NCI-H82 (cell line): ENCODE measurements at places on chromosomes 2 and 18.
A peak's percentile ranks its signal among the peaks of the same experiment; 100 is the strongest.

DNA sequence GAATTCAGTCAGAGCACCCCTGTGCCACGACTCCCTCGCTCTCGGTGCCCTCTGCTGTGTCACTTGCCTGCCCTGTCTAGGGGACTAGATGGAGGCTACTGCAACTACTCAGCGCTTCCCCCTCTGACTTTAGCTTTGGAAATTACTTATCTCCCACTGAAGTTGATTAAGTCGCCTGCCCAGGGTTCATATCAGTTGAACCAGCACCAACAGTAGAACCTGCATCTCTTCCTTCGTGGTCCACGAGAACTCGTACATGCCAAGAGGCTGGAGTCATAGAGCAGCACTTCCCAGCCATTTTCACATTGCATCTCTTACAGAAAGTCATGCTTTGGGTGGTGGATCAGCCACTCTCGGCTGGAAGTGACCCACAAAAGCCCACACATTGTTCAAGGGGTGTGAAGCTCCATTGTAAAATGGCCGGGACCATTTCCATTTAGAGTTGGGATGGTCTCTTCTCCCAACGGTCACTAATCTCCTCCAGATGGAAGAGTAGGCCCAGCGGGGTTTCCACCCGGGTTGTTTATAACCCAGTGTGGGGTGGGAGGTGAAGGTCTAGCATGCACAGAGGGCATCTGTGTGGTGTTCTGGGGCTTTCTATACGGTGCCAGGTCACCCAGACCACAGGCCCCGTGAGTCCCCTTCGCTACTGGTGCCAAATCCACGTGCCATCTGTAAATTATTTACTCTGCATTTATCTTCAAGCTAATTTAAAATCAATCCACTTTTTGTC is 38.0 kb downstream of the STEAP3 start:
- DNase-seq, result no peak

- no peak for DNase-seq
These were observed 8.6 kb upstream of the CNDP1 start for GRCh38 chr18:74525741-74526140.

GRCh38 chr2:191010887-191011885 is 2.8 kb downstream of the STAT1 start:
- DNase-seq, result no peak

GRCh38 chr18:10010611-10011015 is 96.8 kb downstream of the VAPA start:
- DNase-seq, result peak; percentile 95

DNA sequence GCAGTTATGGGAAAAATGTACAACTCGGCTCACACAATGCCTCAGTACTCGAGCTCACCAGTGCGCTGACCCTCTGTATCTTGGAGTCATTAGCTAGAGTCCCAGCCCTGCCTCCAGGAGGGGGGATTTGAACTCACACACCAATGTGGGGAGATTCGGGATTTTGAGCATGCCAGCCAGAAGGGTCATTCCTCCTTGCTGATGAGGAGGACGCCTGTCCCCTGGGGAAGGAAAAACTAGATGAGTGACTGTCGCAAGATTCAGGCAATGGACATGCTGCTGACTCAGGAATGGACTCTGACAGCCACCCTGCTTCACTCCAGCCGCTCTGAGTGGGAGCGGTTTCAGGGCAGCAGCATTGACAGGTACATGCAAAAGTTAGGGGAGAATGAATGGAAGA is 20.6 kb downstream of the FIGN start:
- DNase-seq, result peak; percentile 22

DNA sequence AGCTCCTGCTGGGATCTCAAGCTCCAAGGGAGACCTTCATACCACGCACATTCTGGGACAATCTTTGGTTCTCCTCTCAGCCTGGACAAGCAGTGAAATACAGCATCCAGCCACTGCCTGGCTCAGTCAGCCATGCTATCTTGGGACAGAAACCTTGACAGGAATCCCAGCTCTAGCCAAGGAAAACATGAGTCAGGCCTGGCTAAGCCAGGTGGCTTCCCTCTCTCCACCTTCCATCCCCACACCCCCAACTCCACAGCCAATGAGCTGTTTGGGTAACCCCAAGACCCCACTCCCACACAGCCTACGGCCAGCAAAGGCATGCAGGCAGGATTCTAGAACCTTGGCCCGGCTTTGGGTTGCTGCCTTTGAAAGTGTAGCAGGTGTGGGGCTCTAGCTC is 64.9 kb downstream of the MCFD2 start:
- DNase-seq, result no peak

DNA sequence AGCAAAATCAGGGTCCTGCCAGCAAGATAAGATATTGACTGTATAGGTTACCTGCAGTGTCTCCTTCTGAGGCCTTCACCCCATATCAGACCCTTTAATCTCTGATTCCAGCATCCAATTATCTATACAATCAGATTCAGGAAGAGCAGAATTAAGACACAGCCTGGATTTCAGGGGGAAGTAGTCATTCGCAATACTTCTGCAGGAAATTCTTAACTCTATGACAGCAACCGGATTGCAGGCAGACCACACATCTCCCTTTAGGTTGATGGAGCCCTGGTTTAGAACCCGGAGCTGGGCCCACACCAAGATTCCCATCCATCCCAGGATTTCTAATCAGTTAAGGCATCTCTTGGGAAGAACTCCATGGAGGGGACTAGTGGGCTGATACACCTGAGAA is 9.5 kb downstream of the ARL4C start:
- DNase-seq, result no peak

DNA sequence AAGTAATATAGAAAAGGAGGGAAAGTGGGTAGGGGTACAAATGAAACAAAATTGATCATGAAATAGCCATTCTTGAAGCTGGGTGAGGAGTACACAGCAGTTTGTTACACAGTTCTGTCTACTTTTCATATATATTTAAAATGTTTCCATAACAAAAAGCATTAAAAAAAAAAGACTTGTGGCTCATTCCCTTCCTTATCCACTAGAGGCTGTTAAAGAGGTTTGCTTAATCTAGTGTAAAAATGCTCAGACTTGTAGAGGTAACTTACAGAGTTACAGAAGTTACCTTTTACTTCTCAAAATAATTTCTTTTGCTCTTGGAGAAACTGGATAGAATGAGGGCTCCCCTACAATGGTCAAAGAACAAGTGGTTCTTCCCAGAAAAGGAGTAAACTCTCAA is 8.1 kb upstream of the WIPF1 start:
- DNase-seq, result no peak

GRCh38 chr18:75244351-75245313 is 34.0 kb downstream of the TSHZ1 start:
- DNase-seq, result peak; percentile 6

DNA sequence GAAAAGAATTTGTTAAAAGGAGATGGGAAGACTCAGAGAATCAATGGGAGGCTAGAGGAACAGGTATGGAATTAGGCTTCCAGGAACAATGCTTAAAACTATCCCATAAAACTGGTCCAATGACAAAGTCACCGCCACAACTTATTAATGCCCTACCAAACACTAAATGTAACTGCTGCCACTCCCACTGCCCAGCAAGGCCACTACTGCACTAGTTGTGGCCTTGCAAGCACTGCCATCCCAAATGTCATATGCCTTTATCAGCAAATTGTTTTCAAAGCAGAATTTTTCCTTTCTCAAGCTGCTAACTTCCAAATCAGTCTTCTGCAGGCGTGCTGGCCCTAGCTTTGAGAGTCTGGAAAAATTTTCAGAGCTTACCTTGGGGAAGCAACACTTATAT is 14.5 kb upstream of the C2orf69 start:
- no peak for DNase-seq

DNA sequence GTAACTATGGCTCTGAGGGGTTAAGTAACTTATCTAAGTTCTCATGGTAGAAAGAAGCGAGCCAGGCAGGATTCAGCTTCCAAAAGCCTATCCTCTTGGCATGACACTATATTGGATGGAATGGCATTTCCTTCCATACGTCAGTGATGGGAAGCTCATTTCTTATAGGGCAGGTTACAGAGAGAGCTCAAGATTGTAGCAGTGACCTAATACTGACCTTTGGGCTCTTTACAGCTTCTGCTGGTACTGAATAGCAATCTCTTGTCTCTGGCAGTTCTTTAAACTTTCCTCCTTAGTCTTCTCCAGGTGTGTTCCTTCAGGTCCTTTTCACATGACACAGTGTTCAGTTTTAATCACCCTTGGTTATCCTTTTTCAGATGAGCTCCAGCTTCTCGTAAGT is 133.0 kb downstream of the HRH4 start:
- no peak for DNase-seq

DNA sequence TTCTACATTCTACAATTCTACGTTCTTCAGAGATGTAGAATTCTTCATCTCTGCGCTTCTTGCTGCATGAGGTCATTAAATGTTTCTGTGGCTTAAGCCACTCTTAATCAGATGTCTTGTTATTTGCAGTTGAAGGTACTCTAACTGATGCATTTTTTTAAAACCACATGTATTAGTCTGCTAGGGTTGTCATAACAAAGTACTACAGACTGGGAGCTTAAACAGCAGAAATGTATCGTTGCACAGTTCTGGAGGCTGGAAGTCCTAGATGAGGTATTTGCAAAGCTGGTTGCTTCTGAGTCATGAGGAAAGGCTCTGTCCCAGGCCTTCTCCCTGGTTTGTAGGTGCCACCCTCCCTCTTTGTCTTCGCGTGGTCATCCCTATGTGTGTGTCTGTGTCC is 176.3 kb upstream of the GLI2 start:
- DNase-seq, result no peak

- peak; percentile 82 for DNase-seq
These were observed 28.8 kb upstream of the DDX18 start for GRCh38 chr2:117785740-117786139.

DNA sequence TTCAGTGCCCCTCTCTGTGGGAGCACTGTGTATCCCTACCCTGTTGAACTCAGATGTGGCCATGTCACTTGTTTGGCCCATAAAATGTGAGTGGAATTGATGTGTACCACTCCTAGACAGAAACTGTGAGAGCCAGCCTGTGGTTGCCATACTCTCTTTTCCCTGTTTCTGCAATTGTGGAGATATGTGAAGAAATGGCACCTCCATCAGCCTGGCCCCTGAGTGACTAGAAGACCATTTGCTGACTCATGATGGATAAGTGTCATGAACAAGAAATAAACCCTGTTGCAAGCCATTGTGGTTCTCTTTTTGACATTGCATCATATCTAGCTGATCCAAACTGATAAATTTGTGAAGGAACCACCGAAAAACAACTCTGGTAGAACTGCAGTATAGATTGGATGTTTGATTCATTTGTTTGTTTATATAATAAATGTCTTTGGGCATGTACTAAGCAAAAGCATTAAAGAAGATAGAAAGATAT is 214.5 kb upstream of the FBXO11 start:
- no peak for DNase-seq

DNA sequence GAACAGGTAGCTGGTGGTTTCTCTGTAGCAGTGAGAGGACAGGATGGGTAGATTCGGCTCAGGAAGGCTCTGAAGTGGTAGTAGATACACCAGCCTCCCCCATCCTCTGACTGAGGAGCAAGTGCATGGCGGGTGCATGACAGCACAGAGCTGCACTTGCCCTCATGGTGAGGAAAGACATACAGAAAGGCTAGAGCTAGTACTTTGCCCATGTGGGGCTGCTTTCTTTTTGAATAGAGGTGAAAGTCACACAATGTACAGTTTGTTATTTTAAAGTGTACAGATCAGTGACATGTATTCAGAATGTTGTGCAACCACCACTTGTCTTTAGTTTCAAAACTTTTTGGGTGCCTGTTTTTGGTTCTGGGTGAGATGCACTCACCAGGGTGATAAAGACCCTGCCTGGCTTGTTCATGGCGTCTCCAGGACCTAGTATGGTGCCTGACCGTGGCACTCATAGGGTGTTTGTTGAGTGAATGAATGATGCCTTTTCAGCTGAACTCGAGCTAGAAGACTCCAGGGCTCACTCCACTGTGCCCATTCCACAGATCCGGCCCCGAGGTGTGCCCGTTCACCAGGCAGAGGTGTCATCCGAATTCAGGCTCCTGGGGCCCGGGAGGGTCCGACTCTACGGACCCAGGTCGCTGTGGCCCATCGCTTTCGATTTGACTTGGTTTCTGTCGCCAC is 421 bp upstream of the VAMP5 start:
- DNase-seq, result no peak

GRCh38 chr2:223797811-223798721 is 39.3 kb downstream of the AP1S3 start:
- DNase-seq, result peak; percentile 72

DNA sequence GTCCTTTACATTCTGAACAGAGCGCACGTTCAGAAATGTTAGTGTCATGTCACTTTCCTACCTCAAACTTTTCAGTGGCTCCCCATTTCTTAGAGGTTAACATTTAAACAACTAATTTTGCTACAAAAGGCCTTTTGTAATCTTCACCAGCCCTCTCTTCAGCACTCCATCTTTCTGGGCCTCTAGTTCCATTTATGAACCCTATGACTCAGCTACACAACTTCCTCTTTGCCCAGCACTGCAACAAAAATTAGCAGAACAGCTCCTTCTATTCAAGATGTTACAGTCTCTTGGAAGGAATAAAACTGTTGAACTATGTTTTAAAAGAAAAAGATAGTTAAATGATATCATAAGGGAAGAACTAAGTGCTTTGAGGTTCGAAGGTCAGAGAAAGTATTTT is 139.9 kb downstream of the VWC2L start:
- DNase-seq, result no peak

DNA sequence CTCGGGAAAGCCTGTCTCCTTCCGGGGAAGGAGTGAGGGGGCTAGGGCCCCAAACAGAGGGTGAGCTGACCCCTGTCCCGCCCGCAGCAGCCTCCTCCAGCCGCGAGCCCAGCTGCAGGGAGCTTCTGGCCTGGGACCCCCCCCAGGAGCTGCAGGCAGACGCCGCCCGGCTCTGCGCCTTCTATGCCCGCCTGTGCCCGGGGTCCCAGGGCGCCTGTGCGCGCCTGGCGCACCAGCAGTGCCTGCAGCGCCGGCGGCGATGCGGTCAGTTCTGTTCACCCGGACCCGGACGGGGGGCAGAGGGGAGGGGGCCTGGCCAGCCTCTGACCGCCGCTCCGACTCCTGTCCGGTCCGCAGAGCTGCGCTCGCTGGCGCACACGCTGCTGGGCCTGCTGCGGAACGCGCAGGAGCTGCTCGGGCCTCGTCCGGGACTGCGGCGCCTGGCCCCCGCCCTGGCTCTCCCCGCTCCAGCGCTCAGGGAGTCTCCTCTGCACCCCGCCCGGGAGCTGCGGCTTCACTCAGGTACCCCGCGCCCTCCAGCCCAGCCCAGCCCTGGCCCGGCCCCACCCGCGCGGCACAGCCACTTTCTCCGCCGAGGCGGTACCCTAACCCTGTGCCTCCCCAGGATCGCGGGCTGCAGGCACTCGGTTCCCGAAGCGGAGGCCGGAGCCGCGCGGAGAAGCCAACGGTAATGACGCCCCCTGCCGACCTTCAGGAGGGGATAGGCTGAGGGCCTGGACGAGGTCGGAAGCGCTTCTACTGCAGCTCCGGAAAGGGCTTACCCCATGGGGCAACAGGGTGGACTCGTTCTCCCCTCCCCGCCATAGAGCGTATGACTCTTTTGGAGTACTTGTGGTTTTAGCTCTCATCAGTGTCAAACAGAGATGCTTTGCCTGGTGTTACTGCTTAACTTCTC is 2.0 kb upstream of the CHRND start:
- DNase-seq, result no peak

GRCh38 chr2:10162586-10163497 is 40.3 kb downstream of the RRM2 start:
- DNase-seq, result peak; percentile 44
